Activated CD4-positive, alpha-beta T cell treated with anti-CD3 and anti-CD28 coated beads, Interleukin-2, amount 50 U/mL, for 1 hour (primary cell): ENCODE measurements at places on chromosomes 13 and 19.

DNA sequence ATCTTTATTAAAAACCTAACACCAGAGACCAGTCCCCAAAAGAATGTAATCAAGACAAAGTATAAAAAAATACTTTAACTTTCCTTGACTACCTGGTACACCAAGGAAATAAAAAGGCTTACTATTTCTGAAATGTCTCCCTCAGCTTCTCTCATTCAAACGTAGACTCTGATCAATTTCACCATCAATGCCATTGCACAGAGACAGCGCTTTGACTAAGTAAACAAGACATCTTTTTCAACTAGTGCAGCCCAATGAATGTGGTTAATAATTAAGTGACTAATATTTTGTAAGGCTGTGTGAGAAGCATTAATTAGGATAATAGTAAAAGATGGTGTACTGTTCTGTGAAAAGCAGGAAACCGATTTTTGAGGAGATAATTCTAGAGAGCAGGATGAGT, 7.3 kb upstream of the RAP2A start:
- DNase-seq: no peak

DNA sequence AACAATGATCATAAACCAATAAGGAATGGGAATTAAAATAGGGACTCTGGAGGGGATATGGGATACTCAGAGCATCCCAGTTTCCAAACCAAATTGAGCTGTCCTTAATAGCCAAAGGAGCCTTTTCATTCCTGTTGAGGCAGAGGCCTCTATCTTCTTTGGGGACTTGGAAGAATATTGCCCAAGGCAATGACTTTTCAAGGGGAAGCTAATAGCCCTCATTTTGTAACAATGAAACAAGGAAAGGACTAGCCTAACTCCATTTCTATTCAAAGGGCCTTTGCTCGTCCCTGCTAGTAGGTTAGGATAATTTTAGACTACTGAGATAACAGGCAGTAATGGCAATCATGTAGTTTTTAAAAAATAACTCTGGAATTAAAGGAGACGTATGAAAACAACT, 789.8 kb upstream of the SLITRK5 start:
- DNase-seq: no peak

DNA sequence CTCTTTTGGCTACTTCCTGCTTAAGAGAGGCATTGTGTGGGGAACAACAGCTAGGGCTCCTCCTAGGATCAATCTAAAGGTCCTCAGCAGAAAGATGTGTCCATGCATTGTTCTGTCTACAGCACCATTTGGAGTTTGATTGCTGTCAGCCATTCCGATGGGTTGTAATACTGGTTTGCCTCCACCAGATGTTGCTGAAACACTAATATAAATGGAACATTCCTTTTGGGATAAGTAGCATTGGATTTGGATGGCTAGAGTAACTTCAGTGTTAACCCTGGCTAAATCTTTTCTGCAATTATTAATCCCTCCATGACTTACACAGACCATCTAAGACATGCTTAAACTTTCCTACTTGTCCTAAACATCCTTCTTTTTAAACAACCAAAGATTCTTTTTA, 104.2 kb downstream of the TDRD3 start:
- no peak for DNase-seq

- DNase-seq: no peak
Observed at GRCh38 chr13:78306519-78307206, 296.7 kb downstream of the POU4F1 start.

DNA sequence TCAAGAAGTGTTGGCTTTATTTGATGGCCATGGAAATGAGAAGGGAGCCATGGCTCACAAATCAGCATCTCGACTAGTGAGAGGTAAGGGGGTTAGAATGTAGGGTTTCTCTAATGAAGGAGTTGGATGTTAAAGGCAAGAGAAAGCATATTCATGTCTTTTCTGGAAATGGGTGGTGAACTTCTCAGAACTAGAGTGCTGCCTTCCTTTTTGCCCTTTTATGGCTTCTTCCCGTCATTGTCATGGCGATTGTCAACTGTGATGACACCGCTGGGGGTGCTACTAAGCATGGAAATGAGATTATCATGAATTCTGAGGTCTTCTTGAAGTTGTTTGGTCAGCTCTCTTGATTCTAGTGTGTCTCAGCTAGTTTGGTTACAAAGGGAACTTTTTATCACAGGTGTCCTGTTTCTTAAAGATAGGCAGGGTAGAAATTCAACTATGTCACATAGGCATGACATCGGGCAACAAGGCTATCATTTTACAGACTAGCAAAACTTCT, 180.4 kb downstream of the LIG4 start:
- no peak for DNase-seq

- DNase-seq: no peak
Observed at GRCh38 chr19:44883922-44884321, 7.1 kb upstream of the TOMM40 start.

DNA sequence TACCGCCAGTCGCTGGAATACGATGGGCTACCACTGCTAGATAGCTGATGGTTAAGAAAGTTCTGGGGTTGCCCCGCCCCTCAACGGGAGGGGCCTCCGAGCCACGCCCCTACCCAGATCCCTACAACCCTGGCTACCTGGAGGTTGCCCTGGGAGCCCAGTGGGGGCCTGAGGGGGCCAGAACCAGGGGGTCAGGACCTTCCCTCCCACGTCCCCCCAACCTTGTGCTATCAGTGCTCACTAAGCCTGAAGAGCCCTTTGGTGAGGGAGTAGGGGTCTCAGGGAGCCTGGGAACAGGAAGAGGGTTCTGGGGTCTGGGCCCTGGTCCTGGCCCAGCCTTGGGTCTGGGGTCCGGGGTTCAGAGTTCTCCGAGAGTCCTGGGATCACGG, 8.9 kb downstream of the OCEL1 start:
- peak; percentile 54 for DNase-seq

- DNase-seq: no peak
Observed at GRCh38 chr13:31786011-31786410, 46.7 kb downstream of the RXFP2 start.

- DNase-seq: no peak
Observed at GRCh38 chr19:32165750-32166149, 179.7 kb upstream of the ZNF507 start.

GRCh38 chr13:37001921-37002250, 1.3 kb downstream of the EXOSC8 start:
- no peak for DNase-seq

DNA sequence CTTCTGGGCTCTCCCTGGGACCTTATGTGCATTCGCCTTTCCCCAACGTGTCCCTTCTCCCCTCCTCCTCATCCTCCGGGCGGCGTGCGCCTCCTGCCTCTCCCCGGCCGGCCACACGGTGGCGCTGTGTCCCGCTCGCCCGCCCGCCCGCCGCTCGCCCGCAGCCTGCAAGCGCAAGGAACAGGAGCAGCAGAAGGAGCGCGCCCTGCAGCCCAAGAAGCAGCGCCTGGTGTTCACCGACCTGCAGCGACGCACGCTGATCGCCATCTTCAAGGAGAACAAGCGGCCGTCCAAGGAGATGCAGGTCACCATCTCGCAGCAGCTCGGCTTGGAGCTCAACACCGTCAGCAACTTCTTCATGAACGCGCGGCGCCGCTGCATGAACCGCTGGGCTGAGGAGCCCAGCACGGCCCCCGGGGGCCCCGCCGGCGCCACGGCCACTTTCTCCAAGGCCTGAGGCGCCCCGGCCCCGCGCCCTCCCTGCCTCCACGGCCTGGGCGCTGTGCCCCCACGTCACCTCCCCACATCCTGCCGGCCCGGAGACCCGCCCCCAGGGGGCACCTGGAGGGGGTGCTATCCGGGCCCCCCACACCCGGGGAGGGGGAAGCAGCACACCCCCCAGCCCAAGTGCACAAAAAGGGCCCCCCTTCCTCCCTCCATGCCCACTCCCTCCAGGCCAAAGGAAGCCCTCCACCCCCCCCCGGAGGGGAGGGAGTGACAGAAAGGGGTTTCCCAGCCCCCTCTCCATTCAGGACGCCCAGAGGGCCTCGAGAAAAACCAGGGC, 21.9 kb downstream of the ONECUT3 start:
- DNase-seq: no peak

DNA sequence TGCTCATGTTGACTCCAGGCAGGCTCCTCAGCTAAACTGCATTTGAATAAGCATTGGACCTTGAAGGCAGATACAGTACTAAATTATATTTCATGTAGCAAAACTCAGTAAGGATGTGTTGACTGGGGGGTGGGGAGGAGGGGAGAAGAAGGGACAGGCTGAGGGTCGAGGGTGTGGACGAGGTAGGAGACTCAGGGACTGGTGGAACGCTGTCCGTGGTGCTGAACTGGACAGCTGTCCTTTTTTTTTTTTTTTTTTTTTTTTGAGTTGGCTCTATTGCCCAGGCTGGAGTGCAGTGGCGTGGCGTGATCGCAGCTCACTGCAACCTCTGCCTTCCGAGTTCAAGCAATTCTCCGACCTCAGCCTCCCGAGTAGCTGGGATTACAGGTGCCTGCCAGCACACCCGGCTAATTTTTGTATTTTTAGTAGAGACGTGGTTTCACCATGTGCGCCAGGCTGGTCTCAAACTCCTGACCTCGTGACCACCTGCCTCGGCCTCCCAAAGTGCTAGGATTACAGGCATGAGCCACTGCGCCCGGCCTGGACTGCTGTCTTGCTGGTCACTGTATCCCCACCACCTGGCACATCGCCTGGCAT, 33.2 kb upstream of the CASP14 start:
- no peak for DNase-seq

GRCh38 chr19:54707962-54708361, 16.3 kb upstream of the KIR3DL3 start:
- DNase-seq: no peak

DNA sequence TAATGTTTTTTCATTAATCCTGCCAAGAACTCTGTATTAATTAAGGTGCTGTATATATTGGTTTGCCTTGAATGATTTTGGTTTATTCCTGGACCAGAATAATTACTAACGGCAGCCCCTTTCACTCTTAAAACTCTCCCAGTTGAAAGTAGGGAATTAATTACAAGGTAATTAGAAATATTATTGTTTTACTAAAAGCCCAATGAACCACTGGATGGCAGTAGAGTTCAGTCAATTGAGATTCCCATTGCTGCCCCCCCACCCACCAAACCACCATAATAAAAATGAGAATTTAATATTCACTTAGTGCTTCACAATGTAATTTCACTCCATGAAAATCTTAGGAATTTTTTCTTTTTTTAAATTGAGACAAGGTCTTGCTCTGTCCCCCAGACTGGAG, 13.7 kb downstream of the WBP4 start:
- peak; percentile 38 for DNase-seq

DNA sequence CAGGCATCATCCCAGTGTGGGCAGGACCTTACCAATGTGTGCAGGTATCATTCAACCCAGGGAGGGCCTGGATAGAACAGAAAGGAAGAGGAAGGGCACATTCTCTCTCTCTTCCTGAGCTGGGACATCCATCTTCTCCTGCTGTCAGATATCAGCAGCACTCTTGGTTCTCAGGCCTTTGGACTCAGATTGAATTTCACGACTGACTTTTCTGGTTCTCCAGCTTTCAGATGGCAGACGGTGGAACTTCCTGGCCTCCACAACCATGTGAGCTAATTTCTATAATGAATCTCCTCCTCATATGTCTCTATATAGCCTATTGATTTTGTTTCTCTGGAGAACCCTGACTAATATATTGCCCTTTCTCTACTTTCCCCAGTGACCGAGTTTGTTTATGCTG, 77.3 kb downstream of the OLFM4 start:
- no peak for DNase-seq

- DNase-seq: no peak
Observed at GRCh38 chr13:108383667-108384066, 114.1 kb downstream of the TNFSF13B start.

GRCh38 chr13:32902029-32902780, 114.0 kb upstream of the KL start:
- DNase-seq: no peak

DNA sequence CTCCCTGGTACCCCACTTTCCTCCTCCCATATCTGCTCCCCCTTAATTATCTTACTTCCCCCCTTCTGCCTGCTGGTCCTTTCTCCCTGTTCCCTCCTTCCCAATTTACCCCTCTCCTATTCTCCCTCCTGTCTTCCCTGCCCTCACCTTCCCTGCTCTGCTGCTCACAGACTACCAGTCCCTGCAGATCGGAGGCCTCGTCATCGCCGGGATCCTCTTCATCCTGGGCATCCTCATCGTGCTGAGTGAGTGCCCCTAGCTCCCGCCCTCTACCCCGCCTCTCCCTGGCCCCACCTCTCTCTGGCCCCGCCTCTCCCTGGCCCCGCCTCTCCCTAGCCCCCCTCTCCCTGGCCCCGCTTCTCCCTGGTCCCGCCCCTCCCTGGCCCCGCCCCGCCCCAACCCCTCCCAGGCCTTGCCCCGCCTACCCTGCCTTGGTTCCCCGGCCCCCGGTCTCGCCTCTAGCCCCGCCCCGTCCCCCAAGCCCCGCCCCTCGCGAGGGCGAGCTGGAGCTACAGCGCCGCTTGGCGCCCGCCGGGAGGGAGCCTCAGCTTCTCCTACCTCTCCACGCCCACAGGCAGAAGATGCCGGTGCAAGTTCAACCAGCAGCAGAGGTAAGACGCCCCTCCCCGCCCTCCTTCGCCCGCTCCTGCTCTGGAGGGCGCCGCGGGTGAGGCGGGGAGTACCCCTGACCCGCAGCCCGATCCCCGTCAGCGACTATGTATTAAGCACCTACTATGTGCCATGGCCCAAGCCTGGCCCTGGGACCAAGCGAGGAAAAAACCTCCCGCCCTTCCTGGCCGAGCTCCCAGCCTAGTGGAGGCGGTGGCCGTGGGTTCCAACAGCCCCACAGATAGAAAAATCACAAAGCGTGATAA, 1.9 kb upstream of the FXYD7 start:
- peak; percentile 97 for DNase-seq
